Fibroblast of lung (primary cell): ENCODE measurements at places on chromosomes 2 and 18. TPM values are rescaled to one million over a fixed set of nuclear protein-coding genes. Genes with fewer than 3 reads are reported as not detected.

PAX8 gene
- 0.50 and 0.51 TPM in 2 replicates for total RNA-seq

INPP5D gene
- total RNA-seq: 0.33 and 0.51 TPM in 2 replicates

UGT1A5 gene
- total RNA-seq: not detected in 2 replicates

FLACC1 gene
- 1.0 and 1.3 TPM in 2 replicates for total RNA-seq

DES gene
- total RNA-seq: 34.7 and 69.3 TPM in 2 replicates

SPHKAP gene
- not detected in 2 replicates for total RNA-seq

FRZB gene
- 2.0 and 5.6 TPM in 2 replicates for total RNA-seq
